ENCODE measurements at places on chromosomes 4 and X.

GRCh38 chr4:100635899-100636298 lies 118.1 kb upstream of the EMCN start:
- DNase-seq = no peak

- DNase-seq = no peak
Observed at GRCh38 chrX:13428053-13428786, 108.4 kb upstream of the ATXN3L start.

- no peak for DNase-seq
Observed at GRCh38 chrX:292900-293897, 12.0 kb downstream of the PLCXD1 start.

GRCh38 chr4:151418385-151418784 lies 9.4 kb downstream of the FHIP1A start:
- DNase-seq = no peak

DNA sequence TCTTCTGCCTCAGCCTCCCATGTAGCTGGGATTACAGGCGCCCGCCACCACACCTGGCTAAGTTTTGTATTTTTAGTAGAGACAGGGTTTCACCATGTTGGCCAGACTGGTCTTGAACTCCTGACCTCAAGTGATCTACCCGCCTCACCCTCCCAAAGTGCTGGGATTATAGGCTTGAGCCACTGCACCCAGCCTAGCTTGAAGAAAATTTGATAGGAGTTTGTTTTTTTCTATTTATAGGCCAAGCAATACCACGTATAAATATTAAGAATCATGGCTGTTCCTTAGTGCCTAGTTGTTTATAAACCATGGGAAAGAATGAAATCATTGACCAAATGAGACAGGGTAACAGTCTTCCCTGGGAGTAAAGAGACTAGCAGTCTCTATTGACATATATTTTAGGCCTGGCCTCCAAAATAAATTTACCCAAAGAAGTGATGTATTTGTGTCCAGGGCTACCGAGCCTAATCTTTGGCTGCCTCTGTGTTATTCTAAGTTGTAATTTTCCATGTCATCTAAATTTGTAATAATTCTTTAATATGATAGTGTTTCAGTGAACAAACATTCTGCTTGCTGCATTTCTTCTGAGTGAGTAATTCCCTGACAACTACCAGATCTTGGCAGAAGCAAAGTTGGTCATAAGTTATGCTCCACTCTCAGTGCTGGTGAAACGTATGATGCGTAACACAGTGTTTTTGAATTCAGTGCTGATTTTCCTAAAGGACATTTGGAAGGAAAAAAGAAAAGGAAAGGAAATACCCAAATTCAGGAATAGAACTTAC lies 10.3 kb downstream of the PKD2 start:
- DNase-seq = no peak
